ENCODE measurements at places on chromosomes 7 and 10. TPM values are rescaled to one million over a fixed set of nuclear protein-coding genes. Genes with fewer than 3 reads are reported as not detected.

The SPDYE6 gene
- total RNA-seq = not detected

- no peaks in the 10 kb centered on the region for H3K36me3 ChIP-seq
- no peak overlapping the region for H3K4me3 ChIP-seq
- no peak for DNase-seq
- peaks cover 33% of the 10 kb centered on the region for H3K27me3 ChIP-seq
- no peak overlapping the region for H3K27ac ChIP-seq
- no peaks in the 10 kb centered on the region for H3K4me1 ChIP-seq
Observed at GRCh38 chr10:22468570-22469320, 123.4 kb downstream of the SPAG6 start.

- H3K27me3 ChIP-seq = peaks cover 9% of the 10 kb centered on the region
- no peak overlapping the region for H3K4me3 ChIP-seq
- H3K27ac ChIP-seq = no peak overlapping the region
- no peaks in the 10 kb centered on the region for H3K4me1 ChIP-seq
Observed at GRCh38 chr10:42941295-42941644, 135.6 kb upstream of the RET start.

GRCh38 chr10:31686599-31686998, 242.0 kb downstream of the ARHGAP12 start:
- H3K27me3 ChIP-seq = no peaks in the 10 kb centered on the region
- H3K36me3 ChIP-seq = no peaks in the 10 kb centered on the region
- H3K4me1 ChIP-seq = no peaks in the 10 kb centered on the region
- no peak overlapping the region for H3K4me3 ChIP-seq
- H3K27ac ChIP-seq = no peak overlapping the region

GRCh38 chr10:112352044-112352443, 21.9 kb upstream of the ACSL5 start:
- no peaks in the 10 kb centered on the region for H3K27me3 ChIP-seq
- H3K4me3 ChIP-seq = no peak overlapping the region
- no peak overlapping the region for H3K27ac ChIP-seq
- no peaks in the 10 kb centered on the region for H3K36me3 ChIP-seq
- DNase-seq = no peak
- H3K4me1 ChIP-seq = no peaks in the 10 kb centered on the region

- no peak overlapping the region for H3K4me3 ChIP-seq
- H3K4me1 ChIP-seq = no peaks in the 10 kb centered on the region
- no peaks in the 10 kb centered on the region for H3K36me3 ChIP-seq
- no peaks in the 10 kb centered on the region for H3K27me3 ChIP-seq
- no peak overlapping the region for H3K27ac ChIP-seq
Observed at GRCh38 chr7:24464861-24465260, 108.4 kb upstream of the PALS2 start.

All from heart left ventricle (tissue), 16 donors.